C1 segment of cervical spinal cord (tissue), 14 donors: ENCODE measurements at places on chromosomes 2 and 18.

DNA sequence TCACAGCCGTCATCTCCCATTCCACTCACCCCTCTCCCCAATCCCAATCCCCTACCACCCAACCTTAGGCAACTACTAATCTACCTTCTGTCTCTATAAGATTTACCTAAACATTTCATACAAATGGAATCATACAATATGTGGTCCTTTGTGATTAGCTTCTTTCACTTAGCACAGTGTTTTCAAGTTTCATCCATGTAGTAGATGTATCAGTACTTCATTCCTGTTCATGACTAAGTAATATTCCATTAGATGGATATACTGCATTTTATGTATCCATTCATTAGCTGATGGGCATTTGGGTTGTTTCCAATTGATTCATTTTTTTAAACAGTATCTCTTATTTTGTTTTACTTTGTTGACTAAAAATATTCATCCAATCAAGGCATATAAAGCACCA, 109.6 kb downstream of the CDH2 start:
- DNase-seq, result no peak

GRCh38 chr2:121479882-121480522, 50.7 kb upstream of the RNU4ATAC start:
- no peak for DNase-seq

GRCh38 chr2:50787636-50788035, 244.3 kb downstream of the NRXN1 start:
- DNase-seq, result no peak

DNA sequence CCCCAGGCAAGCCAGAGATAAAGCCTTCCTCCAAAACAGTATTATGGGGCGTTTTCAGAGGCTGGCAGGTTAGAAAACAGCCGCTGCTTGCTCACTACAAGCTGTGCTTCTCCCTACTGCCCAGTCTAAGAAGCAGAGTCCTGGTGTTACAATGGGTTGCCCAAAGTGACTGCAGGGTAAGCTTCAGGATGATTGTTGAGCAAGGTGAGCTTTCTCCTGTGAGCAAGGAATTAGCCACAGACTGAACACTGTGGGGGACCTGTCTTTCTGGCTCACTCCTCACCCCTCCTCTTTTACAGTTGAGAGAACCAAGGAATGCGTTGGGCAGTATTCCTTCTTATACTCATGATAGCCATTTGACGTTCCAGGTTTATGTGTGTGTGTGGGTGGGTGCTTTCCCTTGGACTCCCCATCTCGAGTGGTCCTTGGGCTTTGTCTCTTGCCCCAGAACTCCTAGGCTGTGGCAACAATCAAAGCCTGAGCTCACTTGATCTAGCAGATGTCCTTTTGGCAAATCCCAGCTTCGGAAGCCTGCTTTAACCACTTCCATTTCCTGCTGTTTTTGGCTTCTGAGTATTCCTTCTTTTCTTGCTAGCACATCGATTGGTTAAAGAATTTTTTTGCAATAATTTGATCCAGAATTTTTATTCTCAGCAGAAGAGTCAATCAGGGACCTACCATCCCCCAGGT, 47.5 kb downstream of the KDM3A start:
- no peak for DNase-seq

GRCh38 chr2:80621656-80622055, 317.1 kb upstream of the LRRTM1 start:
- DNase-seq, result no peak
